H1 (cell line): ENCODE measurements at places on chromosomes 4 and X.

DNA sequence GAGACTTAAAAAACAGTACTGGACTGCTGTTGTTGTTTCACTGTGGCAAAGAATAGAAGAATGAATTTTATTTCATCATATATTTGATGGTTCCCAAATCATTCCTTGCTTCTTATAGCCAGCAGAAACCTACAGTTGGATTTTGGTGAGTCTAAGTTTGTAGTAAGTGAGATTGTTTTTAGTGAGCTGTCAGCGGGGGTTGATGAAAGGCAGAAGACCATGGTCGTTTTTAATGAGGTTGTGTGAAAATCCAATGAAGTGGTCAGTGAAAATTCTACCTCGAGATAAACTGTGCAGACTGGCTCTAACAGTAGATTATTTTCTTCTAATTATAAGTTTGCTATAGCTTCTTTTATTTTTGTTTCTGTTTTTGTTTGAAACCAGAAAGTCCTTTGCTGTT, 36.2 kb downstream of the ANAPC4 start:
- no peak for DNase-seq

DNA sequence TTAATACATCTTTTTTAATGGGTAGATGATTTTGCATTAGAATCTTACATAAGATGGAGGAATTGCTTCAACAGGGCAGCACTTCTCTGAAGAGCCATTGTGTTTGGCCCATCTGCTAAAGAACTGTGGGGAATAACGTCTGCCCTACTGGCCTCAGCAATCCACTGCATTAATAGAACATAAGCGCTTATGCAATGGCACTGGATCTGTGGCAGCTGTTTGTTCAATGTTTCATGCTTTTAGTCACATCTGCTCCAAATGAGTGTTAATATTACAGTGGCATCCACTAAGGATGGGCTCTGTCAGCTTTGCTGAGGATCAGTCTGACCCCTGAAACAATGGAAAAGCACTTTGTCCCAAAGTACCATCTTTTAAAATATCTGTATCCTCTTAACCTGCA, 279.0 kb upstream of the GK2 start:
- no peak for DNase-seq

DNA sequence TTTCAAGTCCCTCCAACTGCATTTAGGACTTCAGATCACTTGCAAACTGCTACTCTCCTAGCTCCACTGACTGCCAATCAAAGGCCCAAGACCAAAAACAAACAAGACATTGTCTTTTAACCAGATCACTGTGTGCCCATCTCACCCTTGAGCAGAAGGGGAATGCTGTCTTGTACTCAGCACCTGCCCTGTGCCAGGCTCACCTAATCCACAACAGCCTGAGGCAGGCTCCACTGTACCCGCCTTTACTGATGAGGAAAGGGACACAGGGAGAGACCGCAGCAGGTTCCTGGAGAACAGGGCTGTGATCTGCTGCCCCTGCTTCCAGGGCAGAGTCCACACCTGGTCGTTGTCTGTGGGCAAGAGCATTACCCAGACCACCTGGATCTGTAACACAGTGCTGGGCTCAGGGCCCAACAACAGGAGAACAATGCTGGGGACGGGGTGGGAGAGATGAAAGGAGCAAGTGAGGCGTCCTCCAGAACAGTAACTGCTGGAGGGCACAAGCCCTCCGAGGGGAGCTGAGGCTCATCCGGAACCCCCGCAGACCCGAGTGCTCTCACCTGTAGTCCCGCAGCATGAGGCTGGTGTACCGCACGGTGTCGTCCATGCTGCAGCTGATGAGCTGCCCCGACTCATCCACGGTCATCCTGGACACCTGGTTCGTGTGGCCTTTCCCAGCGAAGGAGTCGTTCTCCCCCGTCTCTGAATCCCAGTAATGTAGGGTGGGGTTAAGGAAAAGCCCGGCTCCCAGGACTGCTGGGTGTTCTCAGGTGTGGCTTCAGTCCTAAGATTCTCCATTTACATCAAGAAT, 33.9 kb downstream of the WDR1 start:
- DNase-seq, result no peak

- no peak for DNase-seq
These were observed 416.5 kb upstream of the SMIM31 start for GRCh38 chr4:164337219-164337944.

- no peak for DNase-seq
These were observed 261.0 kb downstream of the PDGFC start for GRCh38 chr4:156710365-156711192.

- no peak for DNase-seq
These were observed 60.6 kb upstream of the TLR2 start for GRCh38 chr4:153623491-153623890.

GRCh38 chr4:55491486-55491885, 55.2 kb downstream of the CLOCK start:
- no peak for DNase-seq

DNA sequence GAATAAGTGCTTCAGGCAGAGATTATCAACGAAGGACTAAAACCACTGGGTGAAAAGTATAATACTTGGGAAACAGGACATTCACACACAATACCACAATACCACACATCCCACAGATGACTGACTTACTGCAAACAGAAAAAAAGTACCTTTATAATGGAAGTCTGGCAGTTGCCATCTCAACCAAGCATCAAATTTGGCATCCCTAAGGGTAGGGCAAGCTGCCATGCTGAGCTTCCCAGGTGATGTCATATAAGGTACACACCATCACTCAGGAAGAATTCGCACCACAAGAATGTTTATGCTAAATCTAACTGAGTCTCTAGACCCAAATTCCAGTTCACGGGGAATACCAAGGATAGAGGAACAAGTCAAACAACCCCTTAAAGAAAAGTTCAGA, 9.1 kb downstream of the QDPR start:
- DNase-seq, result no peak
